ENCODE measurements at places on chromosomes 1 and 21.

DNA sequence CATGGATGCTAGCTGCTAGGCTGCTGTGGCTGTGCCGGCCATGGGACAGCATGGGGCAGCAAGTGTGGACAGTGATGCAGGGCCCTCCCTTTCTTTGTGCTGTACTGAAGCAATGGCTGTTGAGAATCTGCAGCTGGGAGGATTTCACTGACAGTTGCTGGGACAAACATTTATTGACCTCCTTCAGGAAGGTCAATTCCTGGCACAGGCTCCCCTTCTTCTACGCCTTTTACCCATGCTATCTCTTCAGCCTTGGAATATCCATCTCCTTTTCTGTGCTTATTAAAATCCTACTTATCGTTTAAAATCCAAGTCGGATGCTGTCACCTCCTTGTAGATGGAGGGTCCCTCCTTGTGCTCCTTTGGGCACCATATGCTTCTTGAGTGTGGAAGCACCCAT is 213.1 kb upstream of the USP24 start:
- H3K27ac ChIP-seq, result peak overlapping the region; percentile 51
- no peak for DNase-seq
- no peaks in the 10 kb centered on the region for H3K36me3 ChIP-seq
- H3K27me3 ChIP-seq, result no peaks in the 10 kb centered on the region
- H3K4me1 ChIP-seq, result peaks cover 8% of the 10 kb centered on the region

GRCh38 chr1:72524021-72524420 is 241.7 kb upstream of the NEGR1 start:
- H3K4me3 ChIP-seq, result no peak overlapping the region
- H3K27me3 ChIP-seq, result no peaks in the 10 kb centered on the region
- no peaks in the 10 kb centered on the region for H3K36me3 ChIP-seq
- DNase-seq, result no peak

DNA sequence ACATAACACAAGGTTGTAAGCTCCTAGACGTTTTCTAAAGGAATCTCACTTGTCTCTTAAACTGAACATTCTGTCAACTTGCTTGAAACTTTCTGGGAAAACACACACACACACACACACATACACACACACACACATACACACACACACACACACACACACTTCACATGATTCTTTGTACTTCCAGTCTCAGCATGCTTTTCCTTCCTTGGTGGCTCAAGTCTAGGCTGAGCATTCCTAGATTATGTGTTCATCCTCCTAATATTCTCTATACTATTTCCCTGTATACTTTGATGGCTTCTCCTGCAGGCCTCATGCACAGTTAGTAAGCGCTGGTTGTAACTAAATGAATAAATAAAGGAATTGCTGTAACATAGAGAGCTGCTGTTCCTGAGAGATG is 372.1 kb downstream of the PTPRC start:
- peaks cover 22% of the 10 kb centered on the region for H3K4me1 ChIP-seq
- no peak for DNase-seq
- H3K27ac ChIP-seq, result no peak overlapping the region
- H3K27me3 ChIP-seq, result no peaks in the 10 kb centered on the region
- H3K36me3 ChIP-seq, result no peaks in the 10 kb centered on the region

GRCh38 chr1:8739377-8739776 is 78.1 kb downstream of the RERE start:
- peaks cover 4% of the 10 kb centered on the region for H3K36me3 ChIP-seq
- H3K27me3 ChIP-seq, result no peaks in the 10 kb centered on the region
- no peak for DNase-seq
- H3K27ac ChIP-seq, result no peak overlapping the region

GRCh38 chr1:212295579-212295978 is 10.4 kb downstream of the PPP2R5A start:
- H3K36me3 ChIP-seq, result no peaks in the 10 kb centered on the region
- DNase-seq, result no peak
- no peaks in the 10 kb centered on the region for H3K27me3 ChIP-seq
- H3K4me3 ChIP-seq, result no peak overlapping the region
- H3K4me1 ChIP-seq, result peaks cover 83% of the 10 kb centered on the region
- H3K27ac ChIP-seq, result no peak overlapping the region

GRCh38 chr1:5983361-5984103 is 8.7 kb downstream of the NPHP4 start:
- H3K4me1 ChIP-seq, result peaks cover 10% of the 10 kb centered on the region

DNA sequence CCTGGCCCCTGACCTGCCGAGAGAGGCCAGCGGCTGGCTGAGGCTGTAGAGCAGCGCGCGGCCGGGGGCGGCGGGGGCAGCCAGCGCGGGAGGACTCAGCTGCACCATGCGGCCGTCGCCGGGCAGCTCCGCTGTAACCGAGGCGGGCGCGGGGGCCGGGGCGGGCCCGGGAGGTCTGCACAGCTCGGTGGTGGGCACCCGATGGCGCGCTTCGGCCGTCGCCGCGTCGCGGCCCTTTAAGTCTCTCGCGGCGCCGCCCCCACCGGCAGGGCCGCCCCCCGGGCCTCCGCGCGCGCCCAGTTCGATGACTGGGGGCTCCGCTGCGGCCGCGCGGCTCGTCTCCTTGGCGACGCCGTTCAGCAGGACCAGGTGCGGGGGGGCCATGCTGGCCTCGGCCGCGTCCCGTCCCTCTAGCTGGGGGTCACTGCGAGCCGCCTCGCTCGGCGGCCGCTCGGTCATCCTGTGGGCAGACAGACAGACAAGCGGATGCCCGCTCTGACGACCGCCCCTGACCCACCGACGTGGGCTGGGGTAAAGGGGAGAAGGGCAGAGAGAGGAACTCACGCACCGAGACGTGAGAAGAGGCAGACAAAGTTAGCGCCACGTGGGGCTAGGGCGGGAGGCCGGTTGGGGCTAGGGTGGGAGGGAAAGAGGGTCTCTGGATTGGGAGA is 6.5 kb downstream of the TAL1 start:
- peak overlapping the region; percentile 44 for H3K27ac ChIP-seq
- no peaks in the 10 kb centered on the region for H3K36me3 ChIP-seq
- peaks cover 59% of the 10 kb centered on the region for H3K4me1 ChIP-seq

DNA sequence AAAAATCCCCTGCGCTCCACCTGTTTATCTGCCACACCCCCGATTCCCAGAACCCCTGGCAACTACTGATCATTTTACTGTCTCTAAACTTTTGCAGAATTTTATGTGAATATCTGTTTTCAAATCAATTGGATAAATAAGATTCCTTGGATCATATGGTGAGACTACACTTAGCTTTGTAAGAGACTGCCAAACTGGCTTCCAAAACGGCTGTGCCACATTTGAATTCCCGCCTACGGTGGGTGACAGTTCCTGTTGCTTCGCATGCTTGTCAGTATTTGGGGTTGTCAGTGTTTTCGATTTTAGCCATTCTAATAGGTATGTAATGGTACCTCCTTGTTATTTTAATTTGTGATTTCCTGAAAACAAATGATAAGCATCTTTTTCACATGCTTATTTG is 22.7 kb upstream of the FMN2 start:
- H3K4me3 ChIP-seq, result no peak overlapping the region
- no peak for DNase-seq
- H3K36me3 ChIP-seq, result no peaks in the 10 kb centered on the region
- no peaks in the 10 kb centered on the region for H3K27me3 ChIP-seq
- no peak overlapping the region for H3K27ac ChIP-seq

GRCh38 chr1:227780101-227781044 is 35.1 kb upstream of the PRSS38 start:
- H3K27me3 ChIP-seq, result no peaks in the 10 kb centered on the region
- H3K4me3 ChIP-seq, result no peak overlapping the region
- peaks cover 25% of the 10 kb centered on the region for H3K36me3 ChIP-seq
- DNase-seq, result no peak
- no peaks in the 10 kb centered on the region for H3K4me1 ChIP-seq
- H3K27ac ChIP-seq, result no peak overlapping the region

- peaks cover 12% of the 10 kb centered on the region for H3K4me1 ChIP-seq
- H3K4me3 ChIP-seq, result peak overlapping the region; percentile 64
- H3K36me3 ChIP-seq, result no peaks in the 10 kb centered on the region
Measured at GRCh38 chr1:164320790-164321731, 237.9 kb upstream of the PBX1 start.

- no peak overlapping the region for H3K4me3 ChIP-seq
- peaks cover 24% of the 10 kb centered on the region for H3K4me1 ChIP-seq
- H3K36me3 ChIP-seq, result no peaks in the 10 kb centered on the region
- DNase-seq, result peak; percentile 40
- peak overlapping the region; percentile 42 for H3K27ac ChIP-seq
Measured at GRCh38 chr1:224203243-224204016, 20.4 kb downstream of the DEGS1 start.

DNA sequence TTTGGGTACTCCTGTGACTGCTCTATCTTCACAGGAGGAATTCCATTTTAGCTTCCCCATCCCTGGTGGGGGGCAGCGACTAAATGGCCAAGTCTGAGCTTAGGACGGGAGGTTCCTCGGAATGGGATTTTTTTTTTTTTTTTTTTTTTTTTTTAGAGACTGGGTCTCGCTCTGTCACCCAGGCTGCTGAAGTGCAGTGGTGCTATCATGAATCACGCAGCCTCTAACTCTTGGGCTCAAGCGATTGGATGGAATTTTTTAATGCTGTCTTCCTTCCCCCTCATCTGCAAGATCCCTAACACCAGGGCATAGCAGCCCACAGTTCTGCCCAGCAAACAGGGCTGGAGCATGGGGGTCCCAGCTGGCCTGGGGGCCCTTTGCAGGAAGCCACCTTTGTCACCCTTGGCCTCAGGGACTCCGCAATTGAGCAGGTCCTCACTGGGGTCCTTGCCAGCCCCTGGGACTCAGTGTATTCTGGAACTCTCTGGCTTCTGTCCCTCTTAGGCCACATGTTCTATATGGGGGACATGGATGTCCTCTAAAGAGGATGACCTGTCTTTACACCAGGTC is 13.1 kb upstream of the EDN2 start:
- no peaks in the 10 kb centered on the region for H3K36me3 ChIP-seq
- peaks cover 72% of the 10 kb centered on the region for H3K4me1 ChIP-seq
- H3K27ac ChIP-seq, result peak overlapping the region; percentile 94

- H3K4me3 ChIP-seq, result no peak overlapping the region
- H3K4me1 ChIP-seq, result no peaks in the 10 kb centered on the region
- peaks cover 79% of the 10 kb centered on the region for H3K27me3 ChIP-seq
- DNase-seq, result no peak
Measured at GRCh38 chr1:14340002-14340785, 258.3 kb upstream of the KAZN start.

DNA sequence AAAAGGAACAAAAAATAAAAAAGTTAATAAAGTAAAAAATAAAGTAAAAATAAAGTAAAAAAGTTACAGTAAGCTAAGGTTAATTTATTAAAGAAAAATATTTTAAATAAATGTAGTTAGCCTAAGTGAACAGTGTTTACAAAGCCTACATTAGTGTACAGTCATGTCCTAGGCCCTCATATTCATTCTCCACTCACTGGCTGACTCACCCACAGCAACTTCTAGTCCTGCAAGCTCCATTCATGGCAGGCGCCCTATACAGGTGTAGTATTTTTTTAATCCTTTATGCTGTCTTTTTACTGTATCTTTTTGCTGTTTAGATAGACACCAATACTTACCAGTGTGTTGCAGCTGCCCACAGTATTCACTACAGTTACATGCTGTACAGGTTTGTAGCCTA is 12.4 kb downstream of the ADAR start:
- H3K4me1 ChIP-seq, result peaks cover 23% of the 10 kb centered on the region
- no peak for DNase-seq
- no peak overlapping the region for H3K27ac ChIP-seq
- H3K4me3 ChIP-seq, result no peak overlapping the region
- peaks cover 96% of the 10 kb centered on the region for H3K36me3 ChIP-seq

DNA sequence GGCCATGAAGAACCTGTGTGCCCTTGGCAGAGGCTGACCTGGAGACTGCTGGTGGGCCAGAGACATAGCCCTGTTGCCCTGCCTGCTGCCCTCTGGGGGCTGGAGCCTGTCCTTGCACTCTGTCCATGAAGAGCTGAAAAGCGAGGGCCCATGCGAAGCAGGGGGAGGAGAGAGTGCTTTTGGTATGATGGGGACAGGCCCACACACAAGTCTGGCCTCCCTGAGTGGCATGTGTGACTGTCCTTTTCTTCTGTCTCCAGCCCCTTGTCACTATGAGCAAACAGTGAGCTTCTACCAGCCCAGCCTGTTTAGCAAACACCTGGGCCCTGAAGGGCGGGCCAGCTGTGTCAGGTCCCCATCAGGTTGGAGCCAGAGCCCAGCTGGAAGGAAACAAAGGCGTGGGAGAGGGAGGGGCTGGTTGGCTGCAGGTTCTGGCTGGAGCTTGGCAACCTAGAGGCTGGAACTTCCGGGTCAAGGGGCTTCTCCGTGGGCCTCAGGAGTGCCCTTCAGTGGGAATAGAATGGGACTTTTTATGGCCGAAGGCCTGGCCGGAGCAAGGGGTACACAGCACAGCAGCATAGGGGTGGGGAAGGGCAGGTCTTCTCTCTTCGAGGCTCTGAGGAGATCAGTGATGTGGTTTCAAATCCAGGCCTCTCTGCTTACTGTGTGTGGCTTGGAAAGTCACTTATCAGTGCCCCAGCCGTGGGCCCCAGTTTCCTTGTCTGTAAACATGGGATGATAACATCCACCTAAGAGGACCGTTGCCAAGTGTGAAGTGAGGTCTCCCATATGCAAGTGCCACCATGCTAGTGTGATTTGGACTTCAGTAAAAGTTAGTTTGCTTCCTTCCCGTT is 14.3 kb downstream of the QSOX1 start:
- H3K27ac ChIP-seq, result peak overlapping the region; percentile 90
- H3K36me3 ChIP-seq, result peaks cover 11% of the 10 kb centered on the region
- DNase-seq, result no peak
- H3K4me3 ChIP-seq, result no peak overlapping the region
- no peaks in the 10 kb centered on the region for H3K27me3 ChIP-seq
- peaks cover 72% of the 10 kb centered on the region for H3K4me1 ChIP-seq

DNA sequence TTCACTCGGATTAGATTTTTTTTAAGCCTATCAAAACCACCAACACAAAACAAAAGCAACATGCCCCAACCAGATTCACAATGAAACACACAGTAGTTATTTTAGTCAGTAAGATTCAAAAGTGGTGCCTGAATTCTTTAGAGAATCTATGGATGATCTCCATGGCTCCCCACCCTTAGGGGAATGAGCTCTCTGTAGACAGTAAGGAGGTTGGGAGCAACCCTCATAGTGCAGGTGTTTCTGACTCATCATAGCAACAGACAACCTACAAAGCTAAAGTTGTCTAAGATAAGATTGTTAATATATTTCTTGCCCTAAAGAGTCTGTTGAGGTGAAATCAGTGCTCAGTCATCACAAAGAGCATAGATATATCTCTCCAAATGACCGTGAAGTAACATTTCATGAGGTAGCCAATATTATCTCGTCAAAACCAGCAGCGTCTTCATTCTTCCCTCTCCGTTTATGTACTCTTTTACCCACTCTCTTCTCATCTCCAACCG is 78.3 kb downstream of the ADAMTS1 start:
- H3K4me3 ChIP-seq, result no peak overlapping the region
- no peaks in the 10 kb centered on the region for H3K27me3 ChIP-seq
- no peaks in the 10 kb centered on the region for H3K36me3 ChIP-seq
- no peaks in the 10 kb centered on the region for H3K4me1 ChIP-seq
- no peak overlapping the region for H3K27ac ChIP-seq

Measured in left ventricle myocardium inferior (tissue), 1 donor.